Stimulated activated CD8-positive, alpha-beta memory T cell treated with anti-CD3 and anti-CD28 coated beads, Interleukin-4, amount 100 ng/mL, for 4 hours (primary cell): ENCODE measurements at places on chromosomes 16 and 17.

DNA sequence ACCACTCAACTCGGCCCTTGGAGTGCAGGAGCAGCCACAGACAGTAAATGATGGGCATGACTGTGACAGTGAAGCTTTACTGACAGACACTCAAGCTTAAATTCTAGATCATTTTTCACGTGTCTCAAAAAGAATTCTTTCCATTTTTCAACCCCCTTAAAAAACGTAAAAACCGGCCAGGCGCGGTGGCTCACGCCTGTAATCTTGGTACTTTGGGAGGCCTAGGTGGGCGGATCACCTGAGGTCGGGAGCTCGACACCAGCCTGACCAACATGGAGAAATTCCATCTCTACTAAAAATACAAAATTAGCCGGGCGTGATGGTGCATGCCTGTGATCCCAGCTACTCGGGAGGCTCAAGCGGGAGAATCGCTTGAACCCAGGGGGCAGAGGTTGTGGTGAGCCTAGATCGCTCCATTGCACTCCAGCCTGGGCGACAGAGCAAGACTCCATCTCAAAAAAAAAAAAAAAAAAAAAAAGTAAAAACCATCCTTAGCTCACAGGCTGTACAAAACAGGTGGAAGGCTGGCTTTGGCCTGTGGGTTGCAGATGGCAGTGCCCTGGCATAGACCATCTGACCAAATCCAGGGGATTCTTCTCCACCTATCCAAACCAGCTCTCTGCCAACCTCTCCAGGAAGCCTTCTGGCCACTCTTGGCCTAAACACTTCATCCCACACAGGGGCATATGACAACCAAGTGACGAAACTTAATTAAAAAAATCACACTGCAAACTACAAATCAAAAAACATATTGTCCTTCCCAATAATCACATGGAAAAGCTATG is 18.3 kb downstream of the TBC1D16 start:
- no peak for DNase-seq

DNA sequence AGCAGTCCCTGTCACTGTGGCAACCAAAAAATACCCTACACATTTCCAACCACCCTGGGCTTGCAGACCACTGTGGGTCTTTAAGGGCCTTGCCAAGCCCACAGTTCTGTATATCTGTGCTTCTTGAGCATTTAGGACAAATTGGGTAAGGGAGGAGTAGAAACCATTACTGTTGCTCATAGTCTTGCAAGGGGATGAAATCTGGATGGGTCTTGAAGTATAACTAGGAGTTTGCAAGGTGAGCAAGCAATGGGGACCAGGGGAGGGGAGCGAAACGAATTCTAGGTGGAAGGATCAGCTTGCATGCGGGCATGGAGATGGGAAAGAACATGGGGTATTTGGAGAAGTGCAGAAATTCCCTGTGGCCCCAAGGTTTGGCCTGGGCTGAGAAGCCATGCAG is 202.9 kb downstream of the RAB11FIP4 start:
- DNase-seq, result no peak

DNA sequence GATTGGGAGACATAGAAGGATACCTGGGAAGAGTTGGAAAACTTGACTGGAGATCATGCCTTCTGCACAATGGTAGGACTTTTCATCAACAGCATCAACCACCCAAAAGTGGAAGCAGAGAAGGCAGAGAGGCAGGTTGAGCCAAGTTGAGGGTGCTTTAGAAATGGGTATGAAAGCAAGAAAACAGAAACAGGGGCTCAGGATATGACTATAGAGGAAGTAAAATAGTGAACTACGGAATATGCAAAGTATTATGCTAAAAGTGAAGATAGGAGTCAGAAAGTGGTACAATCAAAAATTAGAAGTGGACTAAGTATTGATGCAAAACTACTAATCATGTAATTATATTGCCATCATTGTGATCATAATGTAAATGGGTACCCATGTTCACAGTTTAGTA is 16.1 kb upstream of the ARHGAP44 start:
- no peak for DNase-seq

DNA sequence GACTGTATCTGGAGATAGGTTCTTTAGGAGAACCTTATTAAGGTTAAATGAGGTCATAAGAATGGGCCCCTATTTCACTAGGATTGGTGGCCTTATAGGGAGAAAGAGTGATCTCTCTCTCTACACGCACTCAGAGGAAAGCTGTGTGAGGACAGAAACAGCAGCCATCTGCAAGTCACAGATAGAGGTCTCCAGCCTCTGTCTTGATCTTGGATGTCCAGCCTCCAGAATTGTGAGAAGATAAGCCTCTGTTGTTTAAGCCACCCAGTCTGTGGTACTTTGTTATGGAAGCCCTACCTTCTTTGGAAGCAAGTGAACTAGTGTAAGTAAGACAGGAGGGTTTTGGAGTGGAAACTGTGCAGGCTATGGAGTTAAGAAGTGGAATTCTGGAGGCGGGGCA is 93.2 kb downstream of the ELAC2 start:
- no peak for DNase-seq

- no peak for DNase-seq
These were observed 8.6 kb downstream of the ADGRG1 start for GRCh38 chr16:57637020-57637419.

GRCh38 chr16:87171723-87172122 is 145.5 kb downstream of the C16orf95 start:
- DNase-seq, result no peak

DNA sequence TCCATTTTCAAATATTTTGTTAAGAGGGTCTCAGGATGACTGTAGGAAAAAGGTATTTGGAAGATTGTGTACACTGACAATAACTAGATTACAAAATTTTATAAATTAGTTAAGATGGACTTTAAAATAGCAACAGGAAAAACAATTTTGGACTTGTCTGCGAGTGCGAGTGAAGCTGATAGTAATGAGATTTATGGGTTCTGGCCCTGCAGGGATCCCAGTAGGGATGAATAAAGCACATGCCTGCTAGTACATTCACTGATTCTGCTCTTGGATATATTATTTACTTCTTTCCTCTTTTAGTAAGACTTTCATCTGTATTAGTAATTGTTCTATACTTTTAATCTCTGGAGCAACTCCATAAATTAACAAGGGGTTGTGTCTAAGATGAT is 28.2 kb downstream of the PRKCA start:
- DNase-seq, result no peak

GRCh38 chr16:62225675-62226074 is 189.4 kb upstream of the CDH8 start:
- DNase-seq, result no peak

DNA sequence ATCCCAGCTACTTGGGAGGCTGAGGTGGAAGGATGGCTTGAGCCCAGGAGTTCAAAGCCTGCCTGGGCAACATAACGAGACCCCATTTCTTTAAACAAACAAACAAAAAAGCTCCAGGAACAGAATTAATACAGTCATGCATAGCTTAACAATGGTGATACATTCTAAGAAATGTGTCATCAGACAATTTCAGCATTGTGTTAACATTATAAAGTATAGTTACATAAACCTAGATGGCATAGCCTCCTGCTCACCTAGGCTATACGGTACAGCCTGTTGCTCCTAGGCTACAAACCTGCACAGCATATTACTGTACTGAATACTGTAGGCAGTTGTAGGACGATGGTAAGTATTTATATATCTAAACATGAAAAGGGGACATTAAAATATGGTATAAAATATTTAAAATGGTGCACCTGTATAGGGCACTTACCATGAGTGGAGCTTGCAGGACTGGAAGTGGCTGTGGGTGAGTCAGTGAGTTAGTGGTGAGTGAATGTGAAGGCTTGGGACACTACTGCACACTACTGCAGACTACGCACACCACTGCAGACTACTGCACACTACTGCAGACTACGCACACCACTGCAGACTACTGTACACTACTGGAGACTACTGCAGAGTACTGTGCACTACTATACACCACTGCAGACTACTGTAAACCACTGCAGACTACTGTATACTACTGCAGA is 74.6 kb downstream of the TMC6 start:
- DNase-seq, result no peak

GRCh38 chr17:81722184-81723120 is 10.4 kb downstream of the SLC25A10 start:
- DNase-seq, result no peak

DNA sequence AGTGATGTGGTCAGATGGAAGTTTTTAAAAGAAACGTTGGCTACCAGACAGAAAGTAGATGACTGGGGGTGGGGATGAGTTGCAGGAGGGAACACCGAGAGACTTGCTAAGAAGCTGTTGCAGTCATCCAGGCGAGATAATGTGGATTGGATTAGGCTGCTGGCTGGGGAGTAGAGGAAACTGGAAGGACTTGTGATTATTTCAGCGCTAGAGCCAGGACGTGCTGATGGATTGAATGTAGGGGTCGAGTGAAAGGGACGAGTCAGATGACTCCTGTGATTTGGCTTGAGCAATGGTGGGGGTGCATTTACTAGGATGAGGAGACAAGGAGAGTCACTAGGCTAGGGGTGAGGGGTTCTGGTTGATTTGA is 88.5 kb downstream of the CLEC16A start:
- DNase-seq, result no peak
